ENCODE measurements at places on chromosomes 4 and X.
A peak's percentile ranks its signal among the peaks of the same experiment; 100 is the strongest.

GRCh38 chrX:48957477-48957826 is at the start of gene OTUD5:
OTUD5 (minus strand) TSS chrX:48957607; CDS start chrX:48957570, 37 bp downstream.
- DNase-seq, result peak; percentile 59

DNA sequence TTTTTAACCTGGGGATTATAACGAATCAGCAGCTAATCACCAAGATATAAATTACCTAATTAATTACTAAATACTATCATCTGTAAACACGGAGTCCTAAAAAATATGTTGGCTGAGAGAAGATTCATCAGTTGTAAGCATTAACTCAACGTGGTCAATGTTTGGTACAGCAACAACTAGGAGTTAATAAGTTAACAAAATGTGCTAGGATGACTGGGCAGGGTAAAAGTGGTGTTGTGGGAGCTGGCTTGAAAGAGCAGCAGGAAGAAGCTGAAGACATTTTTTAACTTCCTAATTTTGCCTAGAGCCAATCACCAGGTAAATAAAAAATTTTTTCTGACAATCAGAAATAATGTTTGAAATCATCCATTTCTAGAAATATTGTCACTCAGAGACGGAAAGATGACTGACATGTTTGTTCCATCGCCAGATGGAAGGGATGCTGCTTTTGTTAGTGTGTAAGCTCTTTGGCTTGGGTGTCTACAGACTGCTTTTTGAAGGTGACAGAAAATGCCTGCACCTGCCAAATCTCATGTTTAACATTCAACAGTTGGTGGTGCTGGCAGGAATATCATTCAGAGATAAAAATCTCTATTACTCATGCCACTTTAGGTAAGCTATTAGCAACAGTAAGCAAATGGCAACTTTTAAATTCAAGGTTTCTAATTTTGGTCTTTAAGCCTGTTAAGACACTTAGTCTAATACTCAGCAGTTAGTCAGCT is 1126.9 kb downstream of the STPG2 start:
- DNase-seq, result peak; percentile 16

- DNase-seq, result no peak
Measured at GRCh38 chr4:94076498-94076897, 131.2 kb upstream of the SMARCAD1 start.

- no peak for DNase-seq
Measured at GRCh38 chr4:7227008-7227407, 34.7 kb downstream of the SORCS2 start.

Measured in LHCN-M2 (cell line).